ENCODE measurements at places on chromosomes 12 and 14. TPM values are rescaled to one million over a fixed set of nuclear protein-coding genes. Genes with fewer than 3 reads are reported as not detected.
A peak's percentile ranks its signal among the peaks of the same experiment; 100 is the strongest.

DNA sequence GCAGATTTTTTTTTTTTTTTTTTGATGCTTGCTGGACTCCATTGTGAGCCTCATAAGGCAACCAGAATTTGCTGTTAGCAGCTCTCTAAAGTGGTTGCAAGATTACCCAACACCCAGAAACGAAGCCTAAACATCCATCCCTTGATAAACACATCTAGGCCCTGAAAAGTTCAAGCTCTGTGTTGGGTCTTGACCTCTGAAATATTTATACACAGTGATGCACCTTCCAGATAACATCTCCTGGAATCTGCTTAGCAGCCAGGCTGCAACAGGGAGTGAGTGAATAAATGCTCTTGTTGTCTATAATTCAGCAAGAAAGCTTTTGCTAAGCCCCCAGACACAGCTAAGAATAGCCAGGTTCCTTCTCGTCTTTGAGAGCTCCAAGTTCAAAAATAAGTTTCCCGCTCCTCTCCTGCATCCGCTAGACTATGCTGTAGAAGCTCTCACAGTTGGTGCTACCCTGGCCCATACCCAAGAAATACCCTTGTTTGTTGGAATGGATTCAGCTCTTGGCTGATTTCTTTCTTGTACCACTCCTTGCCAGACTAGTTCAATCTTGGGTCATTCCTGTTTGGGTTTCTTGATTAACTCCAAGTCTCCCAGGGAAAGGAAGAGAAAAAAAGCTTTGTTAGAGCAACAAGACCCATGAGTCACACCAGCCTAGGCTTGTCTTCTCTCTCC, 610.6 kb upstream of the TBX3 start:
- peak; percentile 44 for DNase-seq

The ANG gene
- 5.5 TPM for total RNA-seq

- DNase-seq: no peak
Measured at GRCh38 chr12:90028635-90029051, 320.0 kb upstream of the ATP2B1 start.

The C1S gene
- total RNA-seq: 293 TPM

GRCh38 chr12:50718760-50719159, 45.1 kb upstream of the ATF1 start:
- DNase-seq: no peak

DNA sequence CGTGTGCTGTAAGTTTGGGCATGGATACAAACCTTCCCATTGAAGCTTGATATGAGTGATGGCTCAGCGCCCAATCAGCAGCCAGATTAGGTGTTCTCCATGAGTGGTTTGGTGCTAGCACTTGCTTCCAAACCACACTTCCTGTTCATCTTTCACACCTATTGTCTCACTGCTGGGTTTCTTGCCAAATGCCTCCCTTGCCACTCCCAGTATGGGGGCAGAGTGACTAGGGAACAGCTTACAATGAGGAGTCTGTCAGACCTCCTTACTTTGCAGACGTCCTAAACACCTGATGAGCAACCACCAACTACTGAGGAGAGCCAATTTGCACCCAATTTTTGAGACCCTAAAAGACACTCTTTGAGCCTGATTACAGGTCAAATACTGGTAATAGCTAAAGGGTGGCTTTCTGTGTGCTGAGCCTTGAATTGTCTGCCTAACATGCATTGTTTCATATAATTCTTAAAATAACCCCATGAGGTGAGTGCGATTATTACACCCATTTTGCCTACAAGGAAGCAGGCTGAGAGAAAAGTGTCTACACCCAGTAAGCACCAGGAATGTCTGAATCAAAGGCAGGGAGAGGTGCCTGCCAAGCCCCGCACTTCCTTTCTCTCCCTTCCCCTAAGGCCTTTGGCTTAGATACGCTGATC, 48.4 kb upstream of the FOS start:
- DNase-seq: peak; percentile 63

- DNase-seq: no peak
Measured at GRCh38 chr14:52558688-52559087, 6.1 kb downstream of the GPR137C start.

GRCh38 chr14:61640158-61641136, 54.9 kb upstream of the HIF1A start:
- no peak for DNase-seq

The FAM181A gene
- not detected for total RNA-seq

The NELL2 gene
- total RNA-seq: 8.1 TPM

- DNase-seq: no peak
Measured at GRCh38 chr14:35740215-35740614, 68.9 kb downstream of the RALGAPA1 start.

Data from ureter (tissue), 1 donor.